Type B pancreatic cell (in vitro differentiated cells): ENCODE measurements at places on chromosomes 2 and 18. TPM values are rescaled to one million over a fixed set of nuclear protein-coding genes. Genes with fewer than 3 reads are reported as not detected.

The ASAP2 gene
- 45.6 and 49.6 TPM in 2 replicates for total RNA-seq

DNA sequence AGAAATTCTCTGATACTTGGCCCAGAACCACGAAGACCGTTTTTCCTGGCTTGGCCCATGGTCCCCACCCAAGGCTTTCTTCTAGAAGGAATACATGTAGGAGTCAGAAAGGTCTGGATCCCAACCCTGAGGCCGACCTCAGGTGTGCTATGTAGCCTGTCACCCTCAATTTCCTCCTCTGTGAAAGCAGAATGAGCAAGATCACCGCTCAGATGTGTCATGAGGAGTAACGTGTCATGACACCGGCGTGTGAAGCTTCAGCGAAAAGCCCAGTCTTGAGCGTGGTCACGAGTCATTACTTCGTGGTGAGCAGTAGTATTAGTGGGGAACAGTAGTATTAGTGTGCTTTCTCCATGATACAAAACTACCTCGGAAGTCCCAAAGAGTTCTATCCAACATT is 103.4 kb downstream of the ALPK2 start:
- peaks cover 23% of the 10 kb centered on the region for H3K4me1 ChIP-seq
- no peak overlapping the region for H3K27ac ChIP-seq
- H3K4me3 ChIP-seq = no peak overlapping the region
- no peak for DNase-seq

The SLC4A3 gene
- total RNA-seq = 8.0 and 15.8 TPM in 2 replicates

- H3K27me3 ChIP-seq = peaks cover 5% of the 10 kb centered on the region
- peaks cover 9% of the 10 kb centered on the region for H3K4me1 ChIP-seq
- no peaks in the 10 kb centered on the region for H3K36me3 ChIP-seq
- DNase-seq = no peak
- H3K27ac ChIP-seq = peak overlapping the region; percentile 61
Measured at GRCh38 chr18:62420513-62421209, 95.6 kb downstream of the TNFRSF11A start.

GRCh38 chr18:75122334-75122958 is 86.5 kb downstream of the PTGR3 start:
- no peaks in the 10 kb centered on the region for H3K4me1 ChIP-seq
- peaks cover 7% of the 10 kb centered on the region for H3K27me3 ChIP-seq
- no peak overlapping the region for H3K27ac ChIP-seq
- no peak for DNase-seq

The ADRA2B gene
- 2.4 and 13.9 TPM in 2 replicates for total RNA-seq

GRCh38 chr2:94923196-94923595 is 52.0 kb downstream of the TEKT4 start:
- no peaks in the 10 kb centered on the region for H3K4me1 ChIP-seq
- no peaks in the 10 kb centered on the region for H3K27me3 ChIP-seq
- DNase-seq = no peak
- no peak overlapping the region for H3K4me3 ChIP-seq
- no peak overlapping the region for H3K27ac ChIP-seq
- H3K36me3 ChIP-seq = no peaks in the 10 kb centered on the region

GRCh38 chr2:138090330-138090729 is 126.1 kb downstream of the HNMT start:
- no peaks in the 10 kb centered on the region for H3K27me3 ChIP-seq
- no peak for DNase-seq
- peaks cover 15% of the 10 kb centered on the region for H3K4me1 ChIP-seq
- no peak overlapping the region for H3K4me3 ChIP-seq
- H3K36me3 ChIP-seq = no peaks in the 10 kb centered on the region
- H3K27ac ChIP-seq = no peak overlapping the region

The SPC25 gene
- total RNA-seq = 8.2 and 25.2 TPM in 2 replicates

DNA sequence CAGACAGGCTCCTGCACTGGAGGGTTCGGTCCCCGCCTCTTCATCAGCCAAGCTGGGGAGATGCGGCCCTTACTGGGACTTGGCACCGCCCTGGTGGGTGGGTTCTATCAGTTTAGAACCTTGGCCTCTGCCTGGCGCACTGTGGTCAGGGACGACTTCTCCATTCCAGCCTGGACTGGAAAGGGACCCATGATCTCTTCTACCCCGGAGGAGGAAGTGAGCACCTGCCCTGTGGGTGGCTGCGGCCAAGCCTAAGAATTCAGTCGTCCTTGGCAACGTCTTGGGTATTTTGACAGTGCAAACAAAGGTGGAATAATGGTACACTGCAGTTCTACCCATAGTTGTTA is 106.9 kb upstream of the CD302 start:
- no peaks in the 10 kb centered on the region for H3K36me3 ChIP-seq
- DNase-seq = no peak
- peaks cover 54% of the 10 kb centered on the region for H3K27me3 ChIP-seq

The HOXD3 gene
- total RNA-seq = 25.4 TPM in 1 of 2 replicates, not detected in the other

DNA sequence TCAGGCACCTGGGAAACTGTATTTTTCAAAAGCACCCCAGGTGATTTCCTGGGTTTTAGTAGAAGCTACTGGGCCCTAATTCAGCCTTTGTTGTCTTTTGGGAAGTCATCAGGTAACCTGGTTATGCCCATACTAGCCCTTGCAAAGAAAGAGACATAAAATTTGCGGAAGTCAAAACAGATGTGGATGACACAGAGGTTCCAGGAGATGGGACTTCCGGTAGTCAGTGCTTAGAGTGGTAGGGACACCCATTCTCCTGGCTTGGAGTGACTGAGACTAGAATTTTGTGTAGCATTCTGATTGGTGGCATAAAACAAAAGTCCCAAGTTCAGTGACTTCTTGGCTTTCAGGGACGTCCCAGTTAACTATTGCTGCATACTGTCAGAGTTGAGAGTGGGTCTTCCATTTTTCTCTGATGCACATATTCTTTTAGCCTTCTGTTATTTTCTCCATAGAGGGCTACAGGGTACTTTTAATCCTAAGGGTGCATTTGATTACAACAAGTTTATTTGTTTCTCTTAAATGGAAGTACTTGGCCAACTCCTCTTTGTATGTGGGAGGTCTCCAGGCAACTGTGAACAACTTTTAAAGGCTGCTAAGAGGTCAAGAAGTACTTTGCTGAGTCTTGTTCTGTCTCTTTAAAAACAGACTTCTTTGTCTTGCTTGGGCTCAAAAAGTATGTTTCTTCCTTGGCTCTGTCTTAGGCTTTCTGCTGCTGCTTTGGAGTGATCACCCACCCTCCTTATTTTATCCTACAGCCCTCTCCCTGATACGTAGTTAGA is 8.8 kb downstream of the NAB1 start:
- no peaks in the 10 kb centered on the region for H3K27me3 ChIP-seq
- peaks cover 22% of the 10 kb centered on the region for H3K4me1 ChIP-seq
- H3K4me3 ChIP-seq = no peak overlapping the region
- no peak overlapping the region for H3K27ac ChIP-seq
- DNase-seq = no peak

The BABAM2 gene
- 26.1 and 30.4 TPM in 2 replicates for total RNA-seq

DNA sequence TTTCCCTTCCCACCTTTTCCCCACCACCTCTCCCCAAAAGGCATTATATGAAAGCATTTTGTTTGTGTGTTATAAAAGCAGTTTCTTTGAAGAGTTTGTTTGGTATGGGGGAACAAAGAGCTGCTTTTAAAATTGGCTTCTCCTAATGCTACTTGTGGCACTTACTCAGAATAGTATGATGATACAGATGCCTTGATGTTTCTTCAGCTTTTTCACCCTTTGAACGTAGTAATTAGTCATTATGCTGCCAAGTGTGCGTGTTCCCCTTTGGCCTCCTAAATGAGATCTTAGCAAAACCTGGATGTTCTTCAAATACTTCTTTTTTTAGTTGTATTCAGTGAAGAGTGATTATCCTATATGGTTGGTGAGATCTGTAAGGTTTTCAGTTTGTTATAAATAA is 183.4 kb downstream of the PTGR3 start:
- H3K4me1 ChIP-seq = no peaks in the 10 kb centered on the region
- peaks cover 5% of the 10 kb centered on the region for H3K27me3 ChIP-seq
- no peak for DNase-seq

- H3K27me3 ChIP-seq = no peaks in the 10 kb centered on the region
- DNase-seq = no peak
- H3K27ac ChIP-seq = no peak overlapping the region
- H3K4me3 ChIP-seq = no peak overlapping the region
- peaks cover 33% of the 10 kb centered on the region for H3K4me1 ChIP-seq
Measured at GRCh38 chr2:37590119-37590571, 81.3 kb downstream of the CDC42EP3 start.

GRCh38 chr2:170712653-170713542 is 2.2 kb upstream of the SP5 start:
- H3K27ac ChIP-seq = no peak overlapping the region
- no peak for DNase-seq
- H3K4me1 ChIP-seq = peaks cover 18% of the 10 kb centered on the region
- H3K4me3 ChIP-seq = peak overlapping the region; percentile 79

The PTPRN gene
- total RNA-seq = 17.5 and 35.6 TPM in 2 replicates

DNA sequence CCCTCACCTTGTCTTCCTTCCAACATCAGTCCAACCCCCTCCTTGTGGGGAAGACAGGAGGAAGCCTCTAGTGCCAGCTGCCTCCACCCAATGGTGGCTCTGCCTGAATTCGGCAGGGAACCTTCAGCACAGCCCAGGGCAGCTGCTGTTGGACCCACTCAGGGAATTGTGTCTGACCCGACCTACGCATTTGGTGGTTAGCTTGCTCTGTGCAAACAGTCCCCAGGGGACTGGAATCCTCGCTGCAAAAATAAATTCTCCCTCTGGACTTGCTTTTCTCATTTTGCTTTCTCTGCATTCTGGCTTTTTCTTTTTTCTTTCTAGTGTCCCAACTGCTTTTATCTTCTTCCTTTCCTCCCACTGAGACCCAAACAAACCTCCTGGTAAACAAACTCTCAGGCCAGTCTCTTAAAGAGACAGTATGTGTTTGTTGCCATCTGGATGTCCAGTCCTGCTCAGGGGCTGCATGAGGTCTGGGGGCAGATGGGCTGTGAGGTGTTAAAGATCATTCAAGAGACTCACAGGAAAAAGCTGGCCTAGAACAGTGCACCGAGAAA is 137.7 kb upstream of the HAAO start:
- H3K36me3 ChIP-seq = no peaks in the 10 kb centered on the region
- H3K4me1 ChIP-seq = peaks cover 79% of the 10 kb centered on the region
- no peak for DNase-seq
- peak overlapping the region; percentile 42 for H3K4me3 ChIP-seq
- H3K27ac ChIP-seq = peak overlapping the region; percentile 24
- no peaks in the 10 kb centered on the region for H3K27me3 ChIP-seq

- H3K27ac ChIP-seq = peak overlapping the region; percentile 27
- peaks cover 39% of the 10 kb centered on the region for H3K4me1 ChIP-seq
- no peaks in the 10 kb centered on the region for H3K27me3 ChIP-seq
- no peak for DNase-seq
- H3K36me3 ChIP-seq = no peaks in the 10 kb centered on the region
Measured at GRCh38 chr18:59885579-59886163, 14.1 kb upstream of the PMAIP1 start.

The CABYR gene
- 7.8 and 8.6 TPM in 2 replicates for total RNA-seq

GRCh38 chr2:79876430-79876829 is 363.6 kb downstream of the CTNNA2 start:
- no peak overlapping the region for H3K4me3 ChIP-seq
- H3K4me1 ChIP-seq = no peaks in the 10 kb centered on the region
- no peak for DNase-seq
- no peaks in the 10 kb centered on the region for H3K36me3 ChIP-seq
- no peaks in the 10 kb centered on the region for H3K27me3 ChIP-seq

GRCh38 chr2:95268211-95269035 is 5.8 kb upstream of the PROM2 start:
- H3K27ac ChIP-seq = no peak overlapping the region
- H3K4me3 ChIP-seq = no peak overlapping the region
- H3K36me3 ChIP-seq = no peaks in the 10 kb centered on the region
- DNase-seq = peak; percentile 65
- H3K27me3 ChIP-seq = no peaks in the 10 kb centered on the region

GRCh38 chr2:28606986-28607441 is 111.2 kb downstream of the PLB1 start:
- H3K27ac ChIP-seq = no peak overlapping the region
- H3K4me3 ChIP-seq = no peak overlapping the region
- no peak for DNase-seq
- no peaks in the 10 kb centered on the region for H3K36me3 ChIP-seq

DNA sequence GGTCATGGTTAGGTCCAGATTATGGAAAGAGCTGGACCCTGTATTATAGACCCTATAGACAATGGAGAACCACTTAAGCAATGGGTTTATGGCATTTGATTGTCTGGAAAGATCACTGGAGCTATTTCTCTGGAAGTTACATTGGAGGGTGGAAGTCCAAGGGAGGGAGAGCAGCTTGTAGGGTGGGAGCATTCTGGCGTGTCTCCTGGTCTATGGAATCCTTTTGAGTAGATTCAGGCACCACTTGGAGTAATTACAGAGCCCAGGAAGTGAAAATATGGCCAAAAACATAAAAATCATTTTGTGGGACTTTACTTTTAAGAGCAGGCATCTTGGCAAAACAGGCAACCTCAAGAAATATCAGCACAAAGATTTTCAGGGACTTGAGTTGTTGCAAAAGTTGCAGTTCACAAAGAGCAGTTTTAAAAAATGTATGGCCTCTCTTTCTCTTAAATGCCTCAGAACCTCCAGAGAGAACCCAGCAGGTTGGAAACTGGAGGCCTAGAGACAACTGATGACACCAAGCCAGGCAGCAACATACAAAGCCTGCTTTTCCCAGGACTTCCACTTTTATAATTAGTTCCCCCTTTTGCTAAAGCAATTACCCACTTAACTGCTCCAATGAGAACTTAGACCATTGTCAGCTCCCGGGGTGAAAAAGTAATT is 331.0 kb downstream of the MYCN start:
- peaks cover 9% of the 10 kb centered on the region for H3K4me1 ChIP-seq
- H3K27ac ChIP-seq = no peak overlapping the region
- no peak overlapping the region for H3K4me3 ChIP-seq
- H3K36me3 ChIP-seq = no peaks in the 10 kb centered on the region
- no peaks in the 10 kb centered on the region for H3K27me3 ChIP-seq
- no peak for DNase-seq

DNA sequence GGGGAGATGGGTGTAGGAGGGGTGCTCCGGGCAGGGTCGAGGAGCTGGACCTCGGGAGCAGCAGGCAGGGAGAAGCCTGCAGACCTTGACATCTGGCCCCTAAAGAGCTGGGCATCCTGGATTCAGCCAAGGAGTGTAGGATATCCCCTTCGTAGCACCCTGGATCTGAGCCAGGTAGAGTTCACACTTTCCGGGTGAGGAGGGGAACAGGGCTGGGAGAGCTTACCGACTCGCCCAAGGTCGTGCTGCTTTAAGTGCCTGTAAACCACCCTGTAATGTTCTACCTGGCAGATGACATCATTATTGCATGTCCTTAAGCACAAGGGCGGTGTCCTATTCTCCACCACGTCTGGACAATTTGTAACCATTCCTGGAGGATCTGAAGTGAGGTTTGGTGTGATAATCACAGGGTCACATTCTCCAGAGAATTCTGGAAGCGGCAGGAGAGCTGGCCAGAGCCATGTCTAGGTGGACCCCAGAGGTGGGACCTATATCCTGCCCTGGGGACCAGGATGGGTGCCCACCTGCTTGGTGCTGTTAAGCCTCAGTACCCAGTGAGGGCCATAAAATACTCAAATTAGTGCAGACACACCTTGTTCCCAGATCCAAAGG is 14.6 kb downstream of the ITM2C start:
- no peak overlapping the region for H3K4me3 ChIP-seq
- no peaks in the 10 kb centered on the region for H3K27me3 ChIP-seq
- peaks cover 16% of the 10 kb centered on the region for H3K36me3 ChIP-seq
- H3K27ac ChIP-seq = peak overlapping the region; percentile 0
- DNase-seq = no peak
- peaks cover 9% of the 10 kb centered on the region for H3K4me1 ChIP-seq

The IMP4 gene
- 53.6 and 67.0 TPM in 2 replicates for total RNA-seq

GRCh38 chr18:60383893-60384292 is 11.3 kb upstream of the MC4R start:
- no peak for DNase-seq
- H3K4me3 ChIP-seq = no peak overlapping the region
- no peaks in the 10 kb centered on the region for H3K4me1 ChIP-seq
- H3K36me3 ChIP-seq = no peaks in the 10 kb centered on the region
- no peaks in the 10 kb centered on the region for H3K27me3 ChIP-seq

GRCh38 chr2:108893277-108893676 is 95.7 kb downstream of the EDAR start:
- no peak for DNase-seq
- H3K27me3 ChIP-seq = no peaks in the 10 kb centered on the region
- H3K27ac ChIP-seq = no peak overlapping the region
- H3K4me1 ChIP-seq = peaks cover 10% of the 10 kb centered on the region

The INHBB gene
- total RNA-seq = 4.9 and 7.5 TPM in 2 replicates
